ENCODE measurements at places on chromosomes 5 and 9.

GRCh38 chr5:131378721-131379541, 115.1 kb downstream of the CDC42SE2 start:
- no peak for DNase-seq

- peak; percentile 36 for DNase-seq
Observed at GRCh38 chr5:176700239-176700847, 53.1 kb downstream of the TSPAN17 start.

DNA sequence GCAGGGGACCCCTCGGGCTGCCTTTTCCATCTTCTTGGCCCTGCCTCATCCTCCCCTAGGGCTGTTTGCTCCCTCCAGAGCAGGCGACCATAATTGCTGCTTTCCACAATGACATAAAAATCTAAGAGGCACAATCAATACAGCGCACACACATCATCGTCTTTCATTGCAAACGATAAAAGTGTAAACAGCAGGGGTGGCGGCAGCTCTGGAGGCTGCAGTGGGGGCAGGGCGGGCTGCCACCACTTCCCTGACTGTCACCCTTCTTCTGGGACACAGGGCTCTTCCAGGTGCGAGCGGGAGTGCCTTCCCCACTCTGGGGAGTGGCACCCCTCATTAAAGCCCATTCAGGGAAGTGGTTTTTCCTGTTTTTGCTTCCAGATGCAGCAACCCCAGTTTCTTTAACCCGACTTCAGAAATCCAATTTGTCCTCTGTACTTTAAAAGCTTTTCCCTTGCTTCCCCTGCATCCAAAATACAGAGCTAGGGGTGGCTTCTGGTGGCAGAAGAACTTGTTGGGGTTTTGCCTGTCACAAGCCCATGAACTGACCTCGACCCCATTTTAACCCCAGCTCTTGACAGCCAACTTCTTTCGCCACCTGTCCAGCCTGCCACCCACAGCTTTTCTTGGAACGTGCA, 45.7 kb downstream of the TSPAN17 start:
- no peak for DNase-seq

GRCh38 chr5:1875281-1875842, 7.4 kb downstream of the IRX4 start:
- DNase-seq: no peak

- DNase-seq: no peak
Observed at GRCh38 chr5:149038336-149039080, 24.4 kb downstream of the SH3TC2 start.

DNA sequence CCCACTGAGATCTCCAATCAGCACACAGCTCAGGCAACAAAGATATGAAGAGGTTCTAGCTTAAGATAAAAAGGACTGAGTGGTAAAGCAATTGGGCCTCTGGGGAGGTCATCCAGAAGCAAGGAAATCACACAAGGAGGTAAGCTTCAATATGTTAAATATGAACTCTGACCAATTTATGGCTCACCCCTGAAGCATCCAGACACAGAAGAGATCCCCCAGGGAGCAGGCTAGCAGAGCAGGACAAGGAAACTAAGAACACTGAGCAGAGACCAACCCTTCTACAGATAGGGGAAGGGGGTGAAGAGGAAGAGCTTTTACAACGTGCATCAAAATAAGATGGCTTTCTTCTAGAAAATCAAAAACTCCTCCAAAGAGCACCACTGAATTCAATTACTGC, 616.2 kb downstream of the DNAH5 start:
- no peak for DNase-seq

- no peak for DNase-seq
Observed at GRCh38 chr9:128103589-128103962, 24.0 kb downstream of the PTGES2 start.

- DNase-seq: no peak
Observed at GRCh38 chr5:134649163-134649835, 714 bp downstream of the SEC24A start.

GRCh38 chr5:120330558-120330957, 133.5 kb upstream of the PRR16 start:
- DNase-seq: no peak

All from HTR-8/SVneo (cell line).